ENCODE measurements at places on chromosomes 11 and 22.

GRCh38 chr22:46595545-46595944 lies 24.6 kb upstream of the GRAMD4 start:
- no peak for DNase-seq

GRCh38 chr22:25677631-25678030 lies 64.4 kb upstream of the MYO18B start:
- no peak for DNase-seq

- DNase-seq: no peak
Observed at GRCh38 chr11:14554959-14555358, 34.8 kb upstream of the PSMA1 start.

DNA sequence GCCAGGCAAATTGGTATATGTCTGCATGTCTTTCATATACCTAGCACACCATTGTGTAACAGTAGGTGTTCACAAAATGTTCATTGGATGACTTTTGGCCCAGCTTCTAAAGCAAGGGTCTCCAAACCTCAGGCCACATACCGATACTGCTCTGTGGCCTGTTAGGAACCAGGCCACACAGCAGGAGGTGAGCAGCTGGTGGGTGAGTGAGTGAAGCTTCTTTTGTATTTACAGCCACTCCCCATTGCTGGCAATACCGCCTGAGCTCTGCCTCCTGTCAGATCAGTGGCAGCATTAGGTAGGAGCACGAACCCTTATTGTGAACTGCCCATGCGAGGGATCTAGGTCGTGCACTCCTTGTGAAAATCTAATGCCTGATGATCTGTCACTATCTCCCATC lies 836.6 kb downstream of the NTM start:
- no peak for DNase-seq

DNA sequence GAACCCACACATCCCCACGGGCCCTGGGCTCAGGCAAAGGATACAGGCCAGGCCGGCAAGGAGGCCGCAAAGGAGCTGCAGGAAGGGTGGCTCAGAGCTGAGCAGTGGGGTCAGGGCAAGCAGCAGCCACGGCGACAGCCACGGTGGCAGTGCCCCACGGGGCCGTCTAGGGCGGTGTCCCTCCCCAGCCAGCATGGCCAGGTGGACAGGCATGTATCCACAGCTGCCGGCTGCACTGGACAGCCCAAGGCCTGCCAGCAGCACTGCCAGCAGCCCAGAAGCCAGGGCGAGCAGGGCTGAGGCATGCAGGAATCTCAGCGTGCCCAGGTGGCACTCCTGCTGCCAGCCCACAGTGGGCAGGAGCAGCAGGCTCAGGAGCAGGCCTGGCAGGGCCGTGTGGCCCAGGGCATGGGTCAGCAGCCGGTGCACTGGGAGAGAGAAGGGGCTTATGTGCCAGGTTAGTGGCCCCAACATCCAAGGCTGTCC lies 3.9 kb downstream of the RHBDD3 start:
- DNase-seq: no peak

GRCh38 chr22:44462246-44463010 lies 35.6 kb downstream of the RTL6 start:
- no peak for DNase-seq

- no peak for DNase-seq
Observed at GRCh38 chr11:62333768-62334167, 3.5 kb upstream of the ASRGL1 start.

DNA sequence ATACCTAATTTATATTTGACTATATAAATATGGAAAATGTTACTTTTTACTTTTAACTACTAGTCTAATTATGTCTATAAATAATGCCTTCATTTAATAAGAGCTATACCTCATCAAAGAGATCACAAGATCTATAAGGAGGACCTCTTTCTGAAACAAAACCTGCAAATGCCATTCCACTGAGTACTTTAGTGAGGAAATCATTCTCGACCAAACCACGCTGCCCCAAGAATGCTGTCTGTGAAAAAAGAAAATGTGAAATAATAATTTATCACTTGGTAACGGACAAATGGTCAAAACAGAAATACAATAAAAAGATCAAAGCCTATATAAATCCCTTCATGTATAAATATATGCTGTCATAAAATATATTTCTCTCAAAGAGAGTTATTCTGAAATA lies 301.7 kb downstream of the SBF2 start:
- no peak for DNase-seq

DNA sequence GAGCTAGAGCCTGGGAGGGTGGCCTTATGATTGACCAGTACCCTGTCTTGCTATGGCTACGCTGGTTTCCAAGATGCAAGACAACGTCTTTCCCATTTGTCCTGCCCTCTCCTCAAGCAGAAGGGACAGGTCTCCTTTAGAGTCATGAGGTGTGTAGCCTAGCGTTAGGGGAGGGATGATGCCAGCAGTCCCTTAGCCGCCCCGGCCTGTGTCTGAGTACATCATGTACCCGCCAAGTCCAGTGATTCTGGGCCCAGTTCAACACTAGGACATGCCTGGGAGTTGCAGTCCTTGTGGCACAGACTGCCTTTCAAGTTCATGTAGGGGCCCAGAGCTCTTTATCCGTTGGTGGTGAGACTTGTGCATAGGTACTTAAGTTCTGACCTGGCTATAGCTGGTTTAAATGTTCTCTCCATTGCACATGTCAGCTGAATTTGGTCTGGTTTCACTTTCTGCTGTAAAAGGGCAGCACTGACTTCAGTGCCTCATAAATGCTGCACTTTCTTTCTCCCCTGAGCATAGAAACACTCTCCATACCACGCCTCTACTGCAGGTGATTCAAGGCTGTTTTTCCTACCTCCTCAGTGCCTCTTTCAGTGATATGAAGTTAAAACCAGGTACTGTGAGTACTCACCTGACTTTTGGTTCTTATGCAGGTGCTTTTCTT lies 151.1 kb downstream of the METTL15 start:
- DNase-seq: no peak

- no peak for DNase-seq
Observed at GRCh38 chr11:115627071-115627470, 122.9 kb upstream of the CADM1 start.

- DNase-seq: no peak
Observed at GRCh38 chr11:85423316-85423715, 203.8 kb downstream of the DLG2 start.

DNA sequence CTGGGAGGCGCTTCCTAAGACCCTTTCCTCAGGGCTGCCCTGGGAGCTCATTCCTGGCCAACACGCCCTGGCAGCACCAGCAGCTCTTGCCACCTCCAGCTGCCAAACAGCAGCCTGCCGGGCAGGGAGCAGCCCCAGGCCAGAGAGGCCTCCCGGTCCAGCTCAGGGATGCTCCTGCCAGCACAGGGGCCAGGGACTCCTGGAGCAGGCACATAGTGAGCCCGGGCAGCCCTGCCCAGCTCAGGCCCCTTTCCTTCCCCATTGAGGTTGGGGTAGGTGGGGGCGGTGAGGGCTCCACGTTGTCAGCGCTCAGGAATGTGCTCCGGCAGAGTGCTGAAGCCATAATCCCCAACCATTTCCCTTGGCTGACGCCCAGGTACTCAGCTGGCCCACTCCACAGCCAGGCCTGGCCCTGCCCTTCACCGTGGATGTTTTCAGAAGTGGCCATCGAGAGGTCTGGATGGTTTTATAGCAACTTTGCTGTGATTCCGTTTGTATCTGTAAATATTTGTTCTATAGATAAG lies 7.6 kb downstream of the SLC39A13 start:
- no peak for DNase-seq

GRCh38 chr11:95698676-95699557 lies 90.7 kb downstream of the FAM76B start:
- no peak for DNase-seq

DNA sequence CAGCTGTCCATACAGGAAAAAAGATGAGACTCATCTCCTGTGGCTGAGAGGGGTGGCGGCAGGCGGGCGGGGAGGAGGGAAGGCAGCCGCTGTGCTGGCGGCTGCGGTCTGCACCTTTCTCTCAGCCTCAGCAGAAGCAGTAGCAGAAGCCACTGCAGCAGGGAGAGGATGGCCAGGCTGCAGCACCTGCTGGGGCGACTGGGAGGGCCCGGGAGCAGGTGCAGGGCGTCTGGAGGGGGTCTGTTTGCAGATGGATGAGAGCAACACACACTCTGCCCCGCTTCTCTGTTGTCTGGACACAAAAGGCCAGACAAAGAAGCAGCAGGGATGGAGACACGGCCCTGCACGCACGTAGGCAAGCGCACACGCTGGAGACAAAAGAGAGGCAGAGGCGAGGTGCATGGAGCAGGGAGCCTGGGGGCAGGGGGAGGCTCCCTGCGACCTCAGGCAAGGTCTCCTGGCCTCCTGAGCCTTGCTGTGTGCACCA lies 9.3 kb upstream of the MIAT start:
- no peak for DNase-seq

DNA sequence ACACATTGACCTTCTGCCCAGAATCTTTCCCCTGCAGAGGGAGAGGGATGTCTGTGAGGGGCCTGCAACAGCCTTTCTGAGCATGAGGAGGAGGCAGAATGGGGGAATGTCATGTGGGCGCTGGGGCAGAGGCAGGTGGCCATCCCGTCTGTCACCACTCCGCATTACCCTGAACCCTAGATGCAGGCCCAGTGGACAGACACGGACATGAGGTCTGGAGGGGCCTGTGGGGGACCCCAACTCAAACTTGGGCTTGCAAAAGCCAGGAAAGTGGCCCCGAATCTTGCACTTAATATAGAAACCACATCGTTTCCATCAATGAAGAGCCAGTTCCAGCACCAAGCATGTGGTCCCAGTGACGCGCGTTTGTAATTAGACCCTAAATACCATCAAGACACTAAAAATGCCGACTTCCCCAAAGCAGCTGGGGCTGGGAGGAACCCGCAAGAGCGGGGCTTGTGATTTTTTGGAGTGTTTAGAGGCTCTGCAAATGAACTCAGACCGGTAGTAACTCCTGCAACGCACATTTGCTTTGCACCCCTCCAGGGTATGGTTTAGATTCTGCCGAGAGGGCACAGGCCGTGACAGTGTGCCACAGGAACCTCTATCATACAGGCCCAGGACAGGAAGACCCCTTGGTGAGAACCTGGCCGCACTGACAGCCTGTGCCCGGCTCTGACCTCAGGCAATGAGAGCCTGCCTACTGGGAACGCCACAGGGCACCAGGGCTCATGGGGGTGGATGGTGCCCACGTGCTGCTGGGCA lies 109.3 kb downstream of the CTTN start:
- DNase-seq: no peak

- peak; percentile 40 for DNase-seq
Observed at GRCh38 chr11:12717851-12718291, 43.6 kb downstream of the TEAD1 start.

- peak; percentile 8 for DNase-seq
Observed at GRCh38 chr11:95788921-95789505, 569 bp downstream of the FAM76B start.

DNA sequence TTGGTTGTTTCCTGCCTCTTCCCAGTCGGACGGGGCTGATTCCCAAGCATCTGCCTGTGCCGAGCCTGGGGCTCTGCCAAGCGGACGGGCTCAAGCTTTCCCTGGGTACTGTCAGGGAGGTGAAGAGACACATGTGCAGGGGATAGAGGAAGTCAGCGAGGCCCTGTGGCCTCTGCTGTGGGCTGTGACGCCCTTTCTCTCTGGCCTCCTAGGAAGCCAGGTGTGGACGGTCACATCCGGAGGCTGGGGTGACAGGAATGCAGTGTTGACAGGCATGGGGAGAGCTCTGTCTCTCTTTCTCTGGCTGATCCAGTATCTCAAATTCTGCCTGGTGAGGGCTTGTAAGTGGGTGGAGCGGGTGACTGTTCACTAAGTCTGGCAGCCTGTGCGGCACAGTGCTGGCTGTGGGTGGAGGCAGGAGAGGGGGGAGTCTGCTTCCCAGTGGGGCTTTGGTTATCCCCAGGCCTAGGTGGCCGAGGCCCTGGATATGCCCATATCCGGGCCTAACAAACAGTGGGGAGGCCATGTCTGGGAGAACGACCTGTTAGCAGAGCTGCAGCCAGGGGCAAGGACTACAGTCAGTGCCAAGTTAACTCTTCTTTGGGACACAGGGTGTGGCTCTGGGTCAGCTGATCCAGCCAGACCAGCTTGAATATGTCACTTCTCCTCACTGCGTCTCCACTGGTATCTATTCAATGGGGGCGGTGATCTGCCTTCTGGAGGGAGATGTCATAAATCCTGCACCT lies 1.9 kb downstream of the KCTD17 start:
- no peak for DNase-seq

- no peak for DNase-seq
Observed at GRCh38 chr22:29727131-29727523, 7.3 kb downstream of the CABP7 start.

- DNase-seq: no peak
Observed at GRCh38 chr22:50730013-50730891, 7.8 kb upstream of the ACR start.

DNA sequence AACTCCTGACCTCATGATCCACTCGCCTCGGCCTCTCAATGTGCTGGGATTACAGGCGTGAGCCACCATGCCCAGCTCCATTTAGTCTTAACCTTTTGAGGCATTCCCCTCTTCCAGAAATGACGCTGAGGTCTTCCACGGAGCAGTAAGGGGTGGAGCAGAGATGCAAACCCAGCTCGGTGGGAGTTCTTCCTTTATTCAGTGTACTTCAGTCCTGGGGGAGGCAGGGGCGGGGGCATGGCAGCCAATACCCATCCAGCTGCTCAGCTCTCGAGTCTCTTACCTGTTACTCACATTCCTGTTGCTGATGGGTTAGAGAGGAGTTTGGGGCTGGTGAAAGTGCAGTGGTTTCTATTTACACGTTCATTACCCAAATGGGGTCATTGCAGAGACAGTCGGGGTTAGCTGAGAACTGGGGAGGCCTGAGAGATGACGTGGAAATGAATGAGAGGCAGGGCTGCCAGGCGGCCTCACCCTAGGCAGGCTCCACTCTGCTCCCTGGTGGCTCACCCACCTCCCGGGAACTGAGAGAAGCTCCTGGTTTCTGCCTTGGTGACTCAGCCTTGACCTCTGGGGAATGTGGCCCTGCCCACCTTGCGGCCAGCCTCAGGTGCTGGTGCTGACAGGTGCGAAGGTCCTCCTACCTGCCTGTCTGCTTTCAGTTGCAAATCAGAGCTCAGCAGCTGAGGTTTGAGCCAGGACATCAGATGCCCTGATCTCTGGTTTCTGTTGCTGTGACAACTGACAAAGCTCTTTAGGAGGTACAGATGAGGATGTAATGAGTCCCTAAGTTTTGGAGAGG lies 13.4 kb upstream of the ST14 start:
- DNase-seq: no peak

DNA sequence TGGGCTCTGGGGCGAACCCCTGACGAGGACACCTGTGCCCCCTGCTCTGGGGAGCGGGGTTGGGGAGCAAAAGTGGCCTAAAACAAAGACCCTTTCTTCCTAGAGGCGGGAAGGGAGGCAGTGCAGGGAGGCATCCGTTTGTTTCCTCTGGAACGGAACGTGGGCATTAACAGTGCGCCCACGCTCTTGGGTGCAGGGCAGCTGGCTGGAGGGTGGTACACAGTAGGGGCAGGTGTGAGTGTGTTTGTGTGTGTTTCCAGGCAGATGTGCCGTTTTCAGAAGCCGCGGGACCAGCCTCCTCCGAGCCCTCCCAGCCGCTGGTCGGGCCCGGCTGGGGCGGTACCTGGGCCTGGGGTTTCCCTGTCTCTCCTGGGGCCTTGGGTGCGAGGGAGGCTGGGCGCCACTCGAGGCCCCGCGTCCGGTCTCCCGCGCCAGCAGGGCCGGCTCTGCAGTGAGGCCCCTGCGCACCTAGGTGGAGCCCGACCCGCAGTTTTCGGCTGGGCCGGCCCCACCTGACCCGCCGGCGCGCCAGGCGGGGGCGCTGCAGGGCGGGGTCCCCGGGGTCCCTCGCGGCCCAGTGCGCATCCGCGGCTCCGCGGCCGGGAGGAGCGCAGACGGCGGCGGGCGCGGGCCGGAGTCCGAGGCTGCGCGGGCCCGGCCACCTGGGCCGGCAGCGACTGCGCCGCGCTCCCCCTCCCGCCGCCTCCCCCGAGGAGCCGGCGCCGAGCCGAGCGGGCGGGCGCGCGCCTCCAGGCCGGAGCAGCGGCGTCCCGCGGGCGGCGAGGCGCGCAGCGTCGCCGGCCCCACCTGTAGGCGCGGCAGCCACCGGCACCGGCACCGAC lies 1252.7 kb downstream of the BRD1 start:
- peak; percentile 23 for DNase-seq

Measured in stimulated activated CD4-positive, alpha-beta T cell treated with anti-CD3 and anti-CD28 coated beads, Interleukin-12 subunit alpha, Interleukin-12 subunit beta, amount 100 ng/mL, for 48 hours (primary cell).